Posterior cingulate gyrus (tissue), 11 donors: ENCODE measurements at places on chromosomes 3 and 15.

DNA sequence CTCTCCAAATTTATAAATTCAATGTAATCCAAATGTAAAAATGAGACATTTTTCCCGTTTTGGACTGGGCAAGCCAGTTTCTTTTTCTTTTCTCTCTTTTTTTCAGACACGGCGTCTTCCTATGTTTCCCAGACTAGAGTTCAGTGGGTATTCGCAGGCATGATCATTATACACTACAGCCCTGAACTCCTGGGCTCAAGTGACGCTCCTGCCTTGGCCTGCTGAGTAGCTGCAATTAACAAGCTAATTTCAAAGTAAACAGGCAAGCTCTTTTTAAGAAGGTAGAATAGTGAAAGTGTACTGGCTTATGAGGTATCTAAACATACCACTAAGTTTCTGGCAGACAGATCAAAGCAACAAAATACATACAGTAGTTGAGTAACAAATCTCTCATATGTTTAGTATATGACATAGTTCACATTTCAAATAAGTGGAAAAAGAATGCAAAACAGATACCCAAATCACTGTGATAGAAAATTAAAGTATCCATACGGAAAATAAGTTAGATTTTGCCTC, 13.5 kb downstream of the HIGD1A start:
- no peak for DNase-seq

GRCh38 chr3:188296761-188297612, 143.0 kb downstream of the LPP start:
- no peak for DNase-seq

- no peak for DNase-seq
Observed at GRCh38 chr3:38268087-38268486, 2.5 kb downstream of the SLC22A13 start.

- DNase-seq = no peak
Observed at GRCh38 chr15:22868495-22868894, 30.0 kb downstream of the NIPA2 start.

GRCh38 chr15:31975830-31976229, 54.5 kb upstream of the CHRNA7 start:
- DNase-seq = no peak

- DNase-seq = no peak
Observed at GRCh38 chr3:41001556-41001955, 197.7 kb upstream of the CTNNB1 start.

DNA sequence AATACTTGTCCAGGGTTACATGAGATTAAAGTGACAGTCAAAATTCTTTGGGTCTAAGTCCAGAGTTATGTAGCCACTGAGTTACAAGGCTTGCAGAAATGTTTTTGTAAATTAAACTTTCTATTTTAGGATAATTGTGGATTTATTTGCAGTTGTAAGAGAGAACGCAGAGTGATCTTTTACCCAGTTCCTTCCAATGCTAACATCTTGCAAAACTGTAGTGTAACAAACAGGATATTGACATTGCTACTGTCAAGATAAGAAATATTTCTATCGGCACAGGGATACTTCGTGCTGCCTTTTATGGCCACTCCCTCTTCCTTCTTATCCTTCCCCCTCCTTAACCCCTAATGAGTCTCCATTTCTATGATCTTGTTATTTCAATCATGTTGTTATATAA, 1022.9 kb downstream of the MCTP2 start:
- DNase-seq = no peak

DNA sequence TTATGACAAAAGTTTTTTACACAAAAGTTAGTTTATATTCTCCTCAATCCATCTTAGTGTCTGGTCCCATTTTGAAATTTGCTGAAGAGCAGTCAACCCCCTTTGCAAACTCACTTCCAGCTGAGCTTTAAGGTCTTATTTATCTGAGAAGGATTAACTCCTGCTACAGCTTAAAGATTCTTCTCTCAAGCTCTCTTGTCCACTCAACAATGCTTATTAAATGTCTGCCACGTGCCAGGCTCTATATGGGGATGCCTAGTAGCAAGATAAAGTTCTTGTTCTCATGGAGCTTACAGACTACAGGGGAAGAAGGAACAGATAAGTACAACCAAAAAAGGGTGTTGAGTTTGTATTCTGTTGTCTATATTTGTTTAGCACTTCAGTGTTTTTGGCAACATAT, 18.7 kb downstream of the TMPRSS7 start:
- no peak for DNase-seq

DNA sequence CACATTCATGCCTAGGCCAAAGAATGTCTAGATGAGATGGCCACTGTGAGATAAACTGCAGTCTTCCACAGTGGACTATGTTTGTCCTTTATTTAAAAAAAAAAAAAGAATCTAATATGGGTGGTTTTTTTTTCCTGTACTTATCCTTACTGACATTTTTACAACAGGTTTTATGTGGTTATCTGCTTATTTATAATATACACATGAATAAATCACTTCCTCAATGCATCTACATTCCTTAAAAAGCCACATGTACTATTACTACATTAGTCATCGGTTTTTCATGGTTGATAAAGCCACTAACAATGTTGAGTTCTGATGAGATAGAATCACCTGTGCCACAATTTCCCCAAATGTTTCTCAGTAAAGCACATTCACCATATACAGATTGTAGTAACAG, 341.3 kb upstream of the THBS1 start:
- no peak for DNase-seq

DNA sequence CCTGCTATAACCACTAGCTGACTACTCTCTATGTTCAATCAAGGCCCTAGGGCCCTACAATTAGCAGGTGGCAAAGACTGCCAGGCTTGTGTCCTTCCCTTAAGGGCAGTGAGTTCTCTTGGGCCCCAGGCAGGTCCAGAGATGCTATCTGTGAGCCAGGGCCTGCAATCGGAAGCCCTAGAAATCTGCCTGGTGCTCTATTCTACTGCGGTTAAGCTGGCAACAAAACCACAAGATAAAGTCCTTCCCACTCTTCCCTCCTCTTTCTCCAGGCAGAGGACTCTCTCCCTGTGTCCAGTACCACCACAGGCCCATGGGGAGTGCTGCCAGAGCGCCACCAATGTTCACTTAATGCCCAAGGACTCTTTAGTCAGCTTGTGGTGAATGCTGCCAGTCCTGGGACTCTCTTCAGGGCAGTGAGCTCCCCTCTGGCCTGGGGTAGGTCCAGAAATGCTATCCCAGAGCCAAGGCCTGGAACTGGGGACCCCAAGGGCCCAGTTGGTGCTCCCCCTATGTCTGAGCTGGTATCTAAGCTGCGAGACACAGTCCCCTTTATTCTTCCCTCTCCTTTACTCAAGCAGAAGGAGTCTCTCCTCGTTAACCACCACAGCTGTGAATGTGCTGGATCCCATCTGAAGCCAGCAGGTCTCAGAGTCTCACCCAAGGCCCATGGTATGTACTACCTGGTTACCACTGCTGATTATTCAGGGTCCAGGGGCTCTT, 34.7 kb downstream of the XXYLT1 start:
- peak; percentile 8 for DNase-seq

DNA sequence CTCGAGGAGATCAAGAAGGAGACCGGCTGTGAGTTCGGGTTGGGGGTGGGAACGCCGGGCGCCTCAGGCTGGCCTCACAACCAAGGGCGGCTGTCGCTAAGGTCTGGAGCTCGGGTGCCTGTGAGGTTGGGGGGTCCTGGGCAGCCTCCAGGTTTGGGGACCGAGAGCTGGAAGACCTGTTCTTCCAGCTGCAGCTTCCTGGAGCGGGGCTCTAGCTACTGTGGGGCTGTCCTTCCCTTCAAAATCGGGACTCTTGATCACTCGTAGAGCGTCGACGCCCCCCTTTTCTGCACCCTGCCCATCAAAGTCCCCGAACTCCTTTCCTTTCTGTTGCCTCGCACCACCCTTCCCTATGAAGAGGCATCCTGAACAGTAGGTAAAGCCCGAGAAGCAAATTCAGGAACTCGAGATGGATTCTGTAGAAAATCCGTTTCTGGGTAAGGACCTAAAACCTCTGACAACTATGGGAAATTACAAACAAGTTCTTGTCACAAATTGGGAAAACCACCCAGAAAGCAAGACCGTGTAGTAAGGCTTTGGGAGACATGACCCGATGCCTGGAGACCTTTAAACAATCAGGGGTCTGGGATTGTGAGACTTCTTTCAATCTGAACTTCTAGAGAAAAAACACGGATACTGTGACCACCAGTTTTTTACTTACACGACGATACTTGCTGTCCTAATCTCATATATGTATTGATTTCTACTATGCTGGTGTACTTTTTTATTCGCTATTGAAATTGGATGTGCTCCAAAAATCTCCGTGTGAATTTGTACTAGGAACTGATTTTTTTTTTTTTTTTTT, 556 bp downstream of the CHP1 start:
- DNase-seq = no peak

- DNase-seq = peak; percentile 98
Observed at GRCh38 chr3:141460097-141460704, 26.6 kb upstream of the RASA2 start.

- no peak for DNase-seq
Observed at GRCh38 chr3:166445865-166446264, 608.6 kb upstream of the BCHE start.

- peak; percentile 25 for DNase-seq
Observed at GRCh38 chr3:10173095-10173925, 8.6 kb downstream of the IRAK2 start.

DNA sequence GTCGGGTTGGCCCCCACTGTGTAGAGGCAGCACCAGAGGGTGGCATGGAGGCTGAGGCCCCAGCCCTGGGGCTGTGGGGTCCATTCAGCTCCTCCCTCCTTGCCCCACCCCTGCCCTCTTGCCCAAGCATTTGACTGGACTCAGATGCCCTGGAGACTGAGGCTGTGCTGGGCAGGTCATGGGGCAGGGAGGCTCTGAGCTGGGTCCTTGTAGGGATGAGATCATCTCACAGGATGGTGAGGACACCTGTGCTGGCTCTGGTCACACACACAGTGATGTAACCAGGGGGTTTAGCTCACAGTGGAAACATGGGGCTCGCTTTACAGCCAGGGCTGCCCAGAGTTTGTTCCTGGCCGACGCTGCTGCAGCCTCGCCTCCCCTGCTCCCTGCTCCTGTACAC, 17.8 kb downstream of the ALPK3 start:
- DNase-seq = no peak

GRCh38 chr3:16255326-16255725, 9.4 kb downstream of the DPH3 start:
- DNase-seq = no peak

DNA sequence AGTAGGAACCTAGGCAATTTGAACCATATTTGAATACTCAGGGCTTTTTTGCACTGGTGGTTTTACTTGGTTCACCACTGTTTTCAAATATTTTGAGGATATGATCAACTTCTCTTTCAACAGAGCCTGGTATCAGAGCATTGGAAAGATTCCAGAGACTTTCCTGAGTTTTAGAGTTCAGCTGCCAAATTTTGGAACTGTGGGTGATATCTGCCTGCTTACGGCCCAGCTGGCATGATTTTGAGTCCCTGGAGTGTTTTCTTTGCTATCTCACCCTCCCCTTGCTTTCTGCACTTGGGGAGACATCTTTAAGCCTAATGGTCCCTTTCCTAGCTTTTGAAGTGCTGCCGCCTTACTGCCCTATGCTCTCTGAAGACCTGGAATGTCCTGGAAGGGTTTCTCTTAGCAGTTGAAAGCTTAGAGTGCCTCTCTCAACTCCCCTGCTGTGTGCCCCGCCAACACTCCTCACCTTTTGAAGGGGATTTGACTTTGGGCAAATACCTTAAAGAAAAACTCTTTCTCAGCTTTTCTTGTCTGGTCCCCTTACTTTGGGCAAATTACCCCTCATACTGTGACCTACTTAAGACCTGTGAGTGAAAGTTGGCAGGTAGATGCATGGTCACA, 539.1 kb downstream of the MFSD1 start:
- DNase-seq = no peak

- DNase-seq = no peak
Observed at GRCh38 chr3:129365296-129366136, 62.9 kb downstream of the EFCAB12 start.

DNA sequence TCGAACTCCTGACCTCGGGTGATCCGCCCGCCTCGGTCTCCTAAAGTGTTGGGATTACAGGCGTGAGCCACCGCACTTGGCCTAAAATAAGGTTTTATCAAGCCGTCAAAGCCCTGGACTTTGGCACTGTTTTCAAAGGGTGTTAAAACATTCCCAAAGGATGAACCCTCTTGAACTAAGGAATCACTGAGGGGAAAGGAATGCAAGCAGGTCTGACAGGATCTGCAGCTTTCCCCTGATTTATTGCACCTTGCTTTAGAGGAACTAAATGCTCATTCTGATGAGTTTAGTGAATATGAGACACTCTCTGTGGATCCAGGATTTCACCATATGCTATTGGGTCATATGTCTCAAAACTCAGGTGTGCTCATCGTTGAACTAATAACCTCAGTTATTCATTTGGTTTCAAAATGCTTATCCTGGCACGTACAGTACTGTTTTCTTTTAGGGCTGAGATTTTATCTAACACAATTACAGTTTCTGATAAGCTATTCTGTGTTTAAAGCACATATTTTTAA, 63.0 kb upstream of the TSC22D2 start:
- no peak for DNase-seq

GRCh38 chr3:188230962-188231361, 77.0 kb downstream of the LPP start:
- DNase-seq = no peak

DNA sequence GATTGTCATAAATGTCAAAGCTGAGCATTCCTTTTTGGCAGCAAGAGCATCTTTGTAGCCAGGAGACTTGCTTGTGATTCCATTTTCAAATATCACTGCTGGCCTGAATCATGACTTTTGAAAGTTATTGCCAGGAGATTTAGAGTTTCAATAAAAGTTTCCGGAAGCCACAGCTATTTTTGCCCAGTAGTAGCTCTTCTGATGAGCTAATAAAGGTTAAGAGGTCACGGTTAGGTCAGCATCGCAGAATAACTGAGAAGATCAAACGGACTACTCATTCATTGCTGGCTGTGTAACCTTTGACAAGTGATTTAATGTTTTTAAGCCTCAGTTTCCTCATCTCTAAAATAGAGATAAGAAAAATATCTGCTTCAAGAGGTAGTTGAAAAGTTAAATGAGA, 105.1 kb upstream of the ETV5 start:
- DNase-seq = no peak

- DNase-seq = no peak
Observed at GRCh38 chr3:171383206-171384018, 76.8 kb downstream of the TNIK start.

DNA sequence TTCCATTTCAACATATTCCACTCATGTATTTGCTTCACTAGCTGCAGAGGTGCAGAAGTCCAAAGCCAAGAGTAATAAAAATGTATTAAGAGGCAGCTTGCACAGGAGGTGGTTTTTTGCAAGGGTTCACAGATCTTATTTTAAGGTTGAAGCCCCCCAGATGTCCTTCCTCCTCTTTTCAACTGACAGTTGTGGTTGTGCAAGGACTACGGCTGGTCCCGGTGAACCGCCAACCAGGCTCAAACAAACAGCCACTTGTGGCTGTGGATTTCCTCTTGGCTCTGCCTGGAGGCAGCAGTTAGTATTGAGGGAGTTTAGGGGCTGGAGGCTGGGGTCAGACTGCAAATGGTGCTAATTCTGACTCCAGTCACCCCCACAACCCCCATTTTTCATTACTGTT, 240.7 kb upstream of the TBC1D5 start:
- no peak for DNase-seq

- DNase-seq = no peak
Observed at GRCh38 chr3:123817413-123817812, 66.7 kb downstream of the MYLK start.
